ENCODE measurements at places on chromosomes 3 and 15.

GRCh38 chr15:100338971-100339444 lies 2.8 kb downstream of the ADAMTS17 start:
- peak; percentile 61 for DNase-seq

DNA sequence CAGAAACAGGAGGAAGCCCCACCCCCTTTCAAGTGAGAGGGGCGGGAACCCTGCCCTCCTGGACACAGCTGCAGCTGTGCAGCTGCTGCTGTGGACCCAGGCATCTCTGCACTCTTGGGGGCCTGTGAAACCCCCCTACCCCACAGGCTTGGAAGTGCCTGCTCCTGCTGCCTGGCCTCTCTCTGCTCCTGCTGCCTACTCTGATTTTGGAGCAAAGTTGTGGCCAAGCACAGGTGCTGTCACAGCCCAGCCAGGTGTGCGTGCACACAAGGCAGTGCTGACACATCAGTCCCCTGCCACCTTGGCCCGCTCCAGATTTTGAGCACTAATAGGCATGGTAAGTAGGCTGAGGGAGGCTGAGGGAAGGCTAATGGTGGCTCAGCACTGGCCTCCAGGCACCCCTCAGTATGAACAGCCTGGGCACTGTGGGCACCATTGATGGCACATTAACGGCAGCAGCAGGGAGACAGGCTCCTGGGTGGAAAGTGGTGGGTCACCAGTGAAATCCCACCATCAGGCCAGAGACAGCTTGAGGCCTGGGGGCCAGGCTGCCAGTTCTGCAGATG lies 890.9 kb downstream of the GBE1 start:
- no peak for DNase-seq

DNA sequence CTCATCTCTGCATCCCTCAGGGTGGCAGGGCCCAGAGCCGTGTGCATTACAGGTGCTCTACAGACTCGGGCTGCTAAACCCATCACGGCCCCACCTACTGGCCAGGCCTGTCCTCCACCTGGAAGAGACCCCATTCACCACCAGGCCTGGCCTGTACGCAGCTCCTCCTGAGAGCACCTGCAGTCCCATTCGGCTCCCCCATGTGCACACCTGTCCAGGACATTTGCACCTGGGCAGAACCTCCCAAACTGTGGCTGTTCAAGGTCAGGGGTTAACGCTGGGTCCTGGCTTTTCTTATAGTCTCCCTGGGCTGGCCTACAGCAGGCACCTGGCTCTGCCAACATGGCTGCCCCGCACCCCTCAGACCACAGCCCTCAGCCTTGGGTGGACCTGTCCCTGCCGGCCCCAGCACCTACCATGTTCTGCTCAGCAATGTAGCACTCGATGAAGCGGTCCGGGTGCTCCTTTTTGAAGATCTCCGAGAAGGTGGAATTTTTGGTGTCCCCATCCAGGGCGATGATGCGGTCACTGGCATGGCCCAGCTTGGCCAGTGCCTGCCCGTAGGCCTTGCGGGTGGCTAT lies 25.7 kb downstream of the TKT start:
- no peak for DNase-seq

- DNase-seq: no peak
Observed at GRCh38 chr15:70083946-70084345, 13.8 kb downstream of the TLE3 start.

DNA sequence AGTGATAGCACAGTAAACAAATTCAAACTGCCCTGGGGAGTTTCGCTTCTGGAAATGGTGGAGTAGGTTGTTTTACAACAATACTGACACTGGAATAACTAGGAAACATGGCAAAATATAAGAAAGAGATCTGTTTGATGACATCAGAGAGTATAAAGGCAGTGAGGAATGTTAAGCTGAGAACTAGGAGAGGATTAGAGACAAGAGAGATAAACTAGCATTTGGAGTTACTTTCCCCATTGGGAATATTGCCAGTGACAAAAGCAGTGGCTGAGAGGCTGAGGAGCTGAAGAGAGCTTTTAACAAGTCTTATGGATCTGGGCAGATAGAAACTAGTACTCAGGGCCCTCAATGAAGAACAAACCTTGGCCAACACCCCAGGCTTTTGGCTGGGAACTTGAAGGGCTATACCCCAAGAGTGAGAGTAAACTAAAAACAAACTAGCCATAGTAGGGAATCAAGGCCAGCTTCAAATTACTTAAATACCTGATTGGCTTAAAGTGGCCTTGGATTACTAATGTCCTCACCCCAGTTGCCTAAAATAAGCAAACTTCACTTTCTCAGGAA lies 280.4 kb downstream of the KLF13 start:
- no peak for DNase-seq

GRCh38 chr3:172520301-172520831 lies 2.9 kb downstream of the TNFSF10 start:
- DNase-seq: peak; percentile 13

- no peak for DNase-seq
Observed at GRCh38 chr15:43896543-43896942, 69.7 kb downstream of the WDR76 start.

DNA sequence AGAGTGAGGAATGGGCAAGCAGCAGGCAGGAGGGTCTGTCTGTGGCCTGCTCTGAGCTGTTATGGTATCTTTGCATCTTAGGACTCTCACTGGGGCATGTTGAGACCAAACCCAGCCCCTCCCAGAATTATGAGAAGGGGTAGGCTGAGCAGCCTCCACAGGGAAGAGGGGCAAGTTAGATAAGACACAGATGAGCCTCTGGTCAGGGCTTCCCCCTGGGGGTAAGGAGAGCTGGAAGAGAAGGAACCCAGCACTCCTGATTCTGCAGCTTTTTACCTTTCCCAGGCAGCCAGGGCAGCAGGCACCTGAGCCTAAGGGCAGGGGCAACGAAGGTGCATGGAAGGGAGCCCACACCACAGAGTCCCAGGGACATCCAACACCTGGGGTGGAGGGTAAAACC lies 19.3 kb downstream of the DUOX1 start:
- DNase-seq: no peak

GRCh38 chr3:10164546-10165393 lies at the start of gene IRAK2:
Gene IRAK2, plus strand, starts transcription at chr3:10164919. Its CDS starts 36 bp downstream, at chr3:10164955.
- peak; percentile 91 for DNase-seq

GRCh38 chr15:37102305-37103162 lies 2.2 kb upstream of the MEIS2 start:
- no peak for DNase-seq

DNA sequence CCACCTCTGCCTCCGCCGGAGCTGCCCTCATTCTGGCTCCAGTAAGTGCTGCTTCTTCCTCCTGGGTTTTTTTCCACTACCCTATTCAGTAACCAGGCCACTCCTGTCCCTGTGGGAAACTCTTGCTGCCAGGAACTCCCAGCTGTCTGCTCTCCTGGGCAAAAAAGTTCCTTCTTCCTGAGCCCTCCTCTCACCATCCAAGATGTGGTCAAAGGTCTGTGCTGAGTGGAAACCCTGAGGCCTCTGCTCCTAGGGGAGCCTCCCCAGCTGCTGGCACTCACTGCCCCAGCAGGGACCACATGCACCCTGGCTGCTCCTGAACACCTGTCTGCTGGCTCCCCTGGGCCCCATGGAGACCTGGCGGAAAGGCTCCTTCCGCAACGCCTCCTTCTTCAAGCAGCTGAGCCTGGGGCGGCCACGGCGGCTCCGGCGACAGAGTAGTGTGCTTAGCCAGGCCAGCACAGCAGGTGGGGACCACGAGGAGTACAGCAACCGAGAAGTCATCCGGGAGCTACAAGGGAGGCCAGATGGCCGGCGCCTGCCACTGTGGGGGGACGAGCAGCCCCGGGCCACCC lies 454 bp downstream of the C15orf62 start:
- DNase-seq: no peak

- DNase-seq: no peak
Observed at GRCh38 chr15:67198157-67198754, 56.2 kb downstream of the AAGAB start.

- no peak for DNase-seq
Observed at GRCh38 chr3:49714728-49715550, 4.5 kb downstream of the AMIGO3 start.

GRCh38 chr15:40289140-40289775 lies 6.4 kb upstream of the ANKRD63 start:
- peak; percentile 23 for DNase-seq

DNA sequence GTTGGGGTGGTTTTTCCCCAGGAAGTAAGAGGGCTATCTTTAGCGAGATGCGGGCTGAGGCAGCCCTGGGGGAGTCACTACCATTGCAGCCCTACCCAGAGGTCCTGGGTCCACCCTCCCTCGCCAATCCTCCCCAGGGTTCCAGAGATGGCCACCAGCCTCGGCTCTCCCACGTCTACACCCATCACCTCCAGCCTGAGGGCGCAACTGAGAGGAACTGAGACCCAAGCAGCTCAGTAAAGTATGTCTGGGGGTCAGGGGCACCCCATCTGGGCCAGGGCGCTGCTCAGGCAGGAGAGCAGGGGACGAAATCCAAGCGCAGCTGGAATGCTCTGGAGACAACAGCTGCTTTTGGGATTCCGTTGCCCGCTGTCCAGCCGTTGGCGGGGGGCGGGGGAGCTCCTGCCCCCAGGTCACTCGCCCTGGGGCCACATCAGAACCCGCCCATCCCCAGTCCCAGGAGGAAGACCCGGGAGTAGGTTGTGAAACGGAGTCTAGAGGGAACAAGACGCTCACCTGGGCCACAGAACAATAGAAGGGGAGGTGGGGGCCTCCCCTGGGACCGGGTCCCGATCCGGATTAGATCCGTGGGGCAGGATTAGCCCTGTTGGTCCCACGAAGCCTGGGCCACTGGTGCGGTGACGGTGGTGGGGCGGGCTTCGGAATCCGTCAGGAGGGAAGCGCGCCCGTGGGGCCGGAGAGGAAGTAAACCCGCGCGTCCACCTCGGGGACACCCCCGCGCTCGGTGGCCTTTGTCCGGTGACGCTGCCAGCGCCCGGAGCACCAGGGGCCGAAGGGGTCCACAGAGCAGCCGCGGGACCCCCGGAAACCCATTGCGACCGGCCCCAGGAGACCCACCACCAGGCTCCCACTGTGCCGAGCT lies 1.4 kb upstream of the NDUFAF3 start:
- peak; percentile 30 for DNase-seq

GRCh38 chr15:35647303-35647702 lies 101.3 kb upstream of the DPH6 start:
- no peak for DNase-seq

DNA sequence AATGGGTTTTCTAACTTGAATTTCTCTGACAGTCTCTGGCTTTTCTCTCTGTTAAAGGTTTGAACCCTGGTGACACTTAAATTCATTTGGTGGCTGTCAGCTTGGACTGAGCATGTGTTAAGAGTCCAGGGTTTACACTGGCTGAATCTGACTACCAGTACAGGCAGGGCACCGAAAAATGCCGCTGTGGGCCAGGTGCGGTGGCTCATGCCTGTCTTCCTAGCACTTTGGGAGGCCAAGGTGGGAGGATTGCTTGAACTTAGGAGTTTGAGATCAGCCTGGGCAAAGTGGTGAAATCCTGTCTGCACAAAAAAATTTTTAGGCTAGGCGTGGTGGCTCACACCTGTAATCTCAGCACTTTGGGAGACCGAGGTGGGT lies 1.8 kb downstream of the MANF start:
- DNase-seq: no peak

DNA sequence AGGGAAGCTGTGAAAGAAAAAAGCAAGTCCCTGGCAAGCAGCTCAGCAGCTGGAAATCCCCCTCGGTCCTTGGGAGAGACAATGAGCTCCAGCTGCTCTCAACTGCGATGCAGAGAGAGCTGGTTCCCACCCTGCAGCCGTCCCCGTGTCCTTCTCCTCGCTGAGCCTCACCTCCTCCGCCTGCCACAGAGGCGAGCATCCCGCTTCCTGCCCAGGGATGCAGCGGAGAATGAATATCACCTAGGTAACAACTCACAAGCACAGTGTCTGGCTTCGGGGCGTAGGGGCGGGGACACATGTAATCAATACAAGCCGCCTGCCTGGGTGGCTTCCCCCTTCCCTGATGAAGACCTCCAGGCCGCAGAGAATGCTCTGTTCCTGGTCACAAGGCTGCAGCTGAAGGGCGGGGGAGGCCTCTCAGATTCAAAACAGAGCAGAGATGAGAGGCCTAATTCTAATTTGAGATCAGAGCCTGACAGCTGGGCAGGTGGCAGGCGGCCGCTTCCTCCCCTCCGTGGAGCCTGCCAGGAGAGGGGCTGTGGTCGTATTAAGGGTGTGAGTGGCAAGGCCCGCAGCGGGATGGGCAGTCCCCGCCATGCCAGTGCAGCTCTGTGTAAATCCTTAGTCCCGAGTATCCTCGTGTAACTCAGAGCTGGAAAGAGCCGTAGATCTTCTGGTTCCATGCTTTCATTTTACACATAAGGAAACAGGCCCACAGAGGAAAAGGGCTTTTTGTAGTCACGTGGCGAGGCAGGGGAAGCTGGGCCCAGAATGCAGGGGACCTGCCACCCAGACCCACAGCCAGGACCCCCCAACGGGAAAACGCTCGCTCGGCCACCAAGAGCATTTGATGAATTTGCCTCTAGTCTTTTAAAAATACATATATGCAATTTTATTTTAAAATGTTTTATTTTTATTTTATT lies 24.3 kb downstream of the ZDHHC19 start:
- no peak for DNase-seq

- DNase-seq: no peak
Observed at GRCh38 chr3:158354713-158355112, 216.3 kb upstream of the MLF1 start.

DNA sequence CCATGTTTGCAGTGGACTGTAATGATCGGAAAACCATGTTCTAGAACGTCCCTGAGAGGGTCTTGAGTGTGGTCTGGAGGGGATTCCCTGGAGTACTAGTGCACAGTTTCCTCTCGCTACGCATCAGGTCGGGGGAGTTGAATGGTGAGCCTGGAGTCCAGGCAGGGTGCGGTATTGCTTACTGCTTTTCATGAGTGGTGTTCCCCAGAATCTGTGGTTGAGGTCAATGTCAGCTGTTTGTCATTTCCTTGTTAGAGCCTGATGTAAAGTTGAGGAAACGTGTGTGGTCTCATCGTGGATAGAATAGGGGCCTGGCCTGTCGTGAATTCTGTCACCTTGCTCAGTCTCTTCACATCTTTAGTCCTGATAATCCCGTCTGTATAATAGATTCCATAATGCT lies 328.2 kb upstream of the LRRFIP2 start:
- DNase-seq: no peak

DNA sequence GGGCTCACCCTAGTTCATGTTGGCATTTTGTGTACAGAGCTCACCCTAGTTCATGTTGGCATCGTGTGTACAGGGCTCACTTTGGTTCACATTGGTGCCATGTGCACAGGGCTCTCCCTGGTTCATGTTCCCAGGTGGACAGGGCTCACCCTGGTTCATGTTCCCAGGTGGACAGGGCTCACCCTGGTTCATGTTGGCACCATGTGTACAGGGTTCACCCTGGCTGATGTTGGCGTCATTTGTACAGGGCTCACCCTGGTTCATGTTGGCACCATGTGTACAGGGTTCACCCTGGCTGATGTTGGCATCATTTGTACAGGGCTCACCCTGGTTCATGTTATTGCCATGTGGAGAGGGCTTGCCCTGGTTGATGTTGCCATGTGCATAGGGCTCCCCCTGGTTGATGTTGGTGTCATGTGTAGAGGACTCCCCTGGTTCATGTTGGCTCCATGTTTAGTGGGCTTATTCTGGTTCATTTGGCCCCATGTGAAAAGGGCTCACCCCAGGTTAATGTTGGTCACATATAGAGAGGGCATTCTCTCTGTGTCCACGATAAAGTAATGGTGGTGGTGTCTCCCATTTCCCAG lies 31.7 kb upstream of the NR2C2 start:
- no peak for DNase-seq

- DNase-seq: no peak
Observed at GRCh38 chr3:80556763-80557162, 789.0 kb upstream of the ROBO1 start.

GRCh38 chr3:195718477-195718984 lies 2.2 kb upstream of the MUC20 start:
- DNase-seq: no peak
